Stimulated activated CD4-positive, alpha-beta T cell treated with anti-CD3 and anti-CD28 coated beads, Interleukin-4, amount 100 ng/mL, for 48 hours (primary cell): ENCODE measurements at places on chromosomes 6 and 20.

GRCh38 chr20:35021063-35021462 is 65.4 kb downstream of the MYH7B start:
- no peak for DNase-seq

- no peak for DNase-seq
Observed at GRCh38 chr6:11370191-11371018, 137.9 kb upstream of the NEDD9 start.

DNA sequence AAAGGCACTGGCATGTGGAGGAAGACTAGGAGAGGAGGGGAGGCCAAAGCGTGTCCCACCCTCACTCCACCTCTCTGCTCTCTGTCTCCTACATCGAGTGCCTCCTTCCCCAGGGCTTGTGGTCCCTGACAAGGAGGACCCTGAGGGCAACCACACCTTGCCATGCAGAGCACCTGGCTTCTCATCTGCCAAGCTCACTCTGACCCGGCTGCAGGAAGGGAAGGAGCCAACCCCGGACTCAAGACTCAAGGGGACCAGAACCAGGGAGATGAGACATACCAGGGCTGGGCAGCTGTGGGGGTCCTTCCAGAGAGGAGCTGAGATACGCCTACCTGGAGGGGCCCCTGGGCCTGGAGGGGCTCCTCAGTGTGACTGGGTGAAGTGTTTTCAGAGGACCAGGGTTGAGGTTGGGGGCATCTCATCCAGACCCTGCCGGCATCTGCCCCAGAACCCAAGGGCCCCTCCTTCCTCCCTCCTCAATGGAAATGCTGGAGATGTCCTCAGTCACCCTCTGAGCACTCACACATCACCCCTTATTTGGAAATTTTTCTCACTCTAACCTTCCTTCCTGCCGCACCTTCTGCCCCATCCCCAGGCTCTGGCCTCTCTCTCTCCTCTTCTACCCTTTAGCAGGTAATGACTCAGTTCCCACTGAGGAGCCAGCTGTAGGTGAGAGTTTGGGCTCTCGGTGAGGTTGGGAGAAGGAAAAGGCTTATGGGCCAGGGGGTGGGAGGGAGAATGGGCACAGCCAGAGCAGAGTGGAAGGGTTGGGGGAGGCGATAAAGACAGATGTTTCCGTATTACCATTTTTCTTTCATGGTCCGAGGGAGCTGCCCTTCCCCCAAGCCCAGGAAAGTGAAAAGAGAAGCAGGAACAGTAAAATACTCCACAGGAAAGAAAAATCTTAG is 32.0 kb upstream of the POU5F1 start:
- no peak for DNase-seq

DNA sequence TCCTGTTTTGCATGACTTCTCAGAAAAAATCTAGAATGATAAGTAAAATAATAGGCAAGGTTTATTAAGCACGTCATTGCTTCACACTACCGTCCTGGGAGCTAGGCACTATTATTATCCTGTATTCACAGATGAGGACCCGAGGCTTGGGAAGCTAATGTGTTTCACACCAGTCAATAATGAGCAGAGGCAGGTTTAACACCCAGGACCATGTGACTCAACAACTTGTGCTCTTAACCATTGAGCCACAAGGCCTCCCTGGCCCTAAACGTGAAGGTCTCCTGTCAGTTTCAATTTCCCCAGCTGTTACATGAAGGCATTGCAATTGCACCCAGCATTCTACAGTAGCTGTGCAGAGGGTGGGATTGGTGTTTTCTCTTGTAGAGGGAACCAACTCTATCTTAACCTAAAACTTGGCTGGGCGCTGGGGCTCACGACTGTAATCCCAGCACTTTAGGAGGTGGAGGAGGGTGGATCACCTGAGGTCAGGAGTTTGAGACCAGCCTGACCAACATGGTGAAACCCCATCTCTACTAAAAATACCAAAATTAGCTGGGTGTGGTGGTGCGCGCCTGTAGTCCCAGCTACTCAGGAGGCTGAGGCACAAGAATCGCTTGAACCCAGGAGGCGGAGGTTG is 191.2 kb downstream of the BCAS1 start:
- no peak for DNase-seq

DNA sequence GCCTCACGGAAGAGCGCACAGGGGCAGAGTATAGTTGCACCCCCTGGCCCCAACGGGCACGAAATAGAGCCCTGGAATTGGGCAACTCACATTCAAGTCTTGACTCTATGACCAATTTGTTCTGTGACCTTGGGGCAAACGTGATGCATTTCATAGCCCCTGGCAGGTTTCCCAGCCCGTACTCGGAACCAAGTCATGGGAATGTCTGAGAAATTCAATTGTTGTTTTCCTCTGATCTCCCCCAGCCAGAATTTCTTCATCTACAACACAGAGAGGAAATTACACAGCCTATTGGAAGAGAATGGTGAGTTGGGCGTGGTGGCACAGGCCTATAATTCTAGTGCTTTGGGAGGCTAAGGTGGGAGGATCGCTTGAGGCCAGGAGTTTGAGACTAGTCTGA is 322.3 kb upstream of the SULF2 start:
- no peak for DNase-seq

DNA sequence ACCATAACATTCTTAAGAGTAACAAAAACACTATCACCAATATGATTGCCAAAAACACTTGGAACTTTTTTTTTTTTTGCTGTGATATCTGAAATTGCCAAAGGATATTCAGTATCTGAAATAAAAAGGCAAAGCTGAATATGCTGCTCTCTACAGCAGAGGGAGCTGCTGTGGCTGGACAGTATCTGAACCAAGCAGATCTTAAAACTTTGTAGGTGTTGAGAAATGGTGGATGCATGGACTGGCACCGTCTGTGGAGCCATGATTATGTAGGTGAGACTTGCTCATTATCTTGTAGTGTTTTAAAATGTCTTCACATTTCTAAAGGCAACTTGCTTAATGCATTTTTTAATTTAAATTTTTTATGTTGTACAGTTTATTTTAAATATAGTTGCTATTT is 9.2 kb downstream of the PDCD2 start:
- no peak for DNase-seq

DNA sequence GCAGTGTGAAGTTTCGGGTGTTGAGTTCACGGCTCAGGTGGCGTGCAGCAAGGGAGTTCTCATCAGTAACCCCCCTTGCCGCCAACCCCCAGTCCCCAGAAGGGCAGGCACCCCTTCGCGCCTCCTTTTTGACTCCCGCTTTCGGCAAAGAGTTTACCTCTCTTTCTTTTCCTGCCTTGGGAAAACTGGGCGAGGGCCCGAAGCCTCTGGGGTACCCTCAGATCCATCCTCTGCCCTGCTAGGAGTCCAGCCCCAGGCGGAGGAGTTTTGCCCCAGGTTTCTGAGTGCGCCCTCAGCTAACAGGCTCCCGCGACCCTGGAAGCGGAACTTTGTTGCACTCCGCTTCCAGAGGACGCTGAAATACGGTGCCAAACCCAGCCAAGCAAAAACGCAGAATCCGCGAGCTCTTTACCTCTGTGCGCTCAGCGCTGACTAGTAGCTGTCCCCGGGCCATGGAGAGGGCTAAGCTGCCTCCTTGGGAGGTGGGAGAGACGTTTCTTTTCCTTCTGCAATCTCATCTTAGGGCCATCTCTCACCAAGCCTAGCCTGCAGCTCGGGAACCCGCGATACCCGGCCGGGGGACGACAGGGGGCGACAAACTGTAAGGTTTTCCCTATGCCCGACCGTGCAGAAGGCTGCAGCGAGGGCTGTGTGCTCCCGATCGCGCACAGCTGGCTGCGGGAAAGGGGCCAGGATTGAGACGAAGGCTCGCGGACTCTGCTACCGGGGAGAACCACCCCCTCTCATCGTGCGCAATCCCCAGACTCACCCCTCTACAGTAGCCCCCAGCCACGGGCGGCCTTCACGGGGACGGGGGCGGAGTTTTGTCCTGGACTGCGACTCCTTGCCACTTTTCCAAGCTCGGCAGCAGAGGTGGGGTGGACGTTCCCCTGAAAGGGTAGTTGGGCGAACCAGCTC is 2.7 kb upstream of the PAX1 start:
- DNase-seq = peak; percentile 56

DNA sequence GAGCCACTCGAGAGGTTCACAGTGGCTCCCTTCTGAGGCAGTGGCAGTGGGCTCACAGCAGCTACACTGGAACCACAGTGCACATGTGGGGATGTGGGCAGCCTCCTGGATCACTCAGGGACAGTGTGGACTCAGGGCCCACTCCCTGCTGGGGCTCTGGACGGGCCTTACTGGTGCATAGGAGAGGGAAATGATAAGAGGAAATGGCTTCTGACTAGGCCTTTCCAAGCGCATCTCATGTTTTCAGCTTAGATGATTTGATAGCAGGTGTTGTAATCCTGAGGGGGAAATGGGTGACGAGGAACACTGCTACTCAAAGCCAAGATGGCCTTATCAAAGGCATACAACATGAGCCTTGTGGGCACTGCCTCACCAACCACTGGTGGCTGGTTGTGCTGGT is 44.0 kb downstream of the PANK2 start:
- DNase-seq = no peak

GRCh38 chr6:134295953-134296553 is 21.9 kb downstream of the SGK1 start:
- no peak for DNase-seq

DNA sequence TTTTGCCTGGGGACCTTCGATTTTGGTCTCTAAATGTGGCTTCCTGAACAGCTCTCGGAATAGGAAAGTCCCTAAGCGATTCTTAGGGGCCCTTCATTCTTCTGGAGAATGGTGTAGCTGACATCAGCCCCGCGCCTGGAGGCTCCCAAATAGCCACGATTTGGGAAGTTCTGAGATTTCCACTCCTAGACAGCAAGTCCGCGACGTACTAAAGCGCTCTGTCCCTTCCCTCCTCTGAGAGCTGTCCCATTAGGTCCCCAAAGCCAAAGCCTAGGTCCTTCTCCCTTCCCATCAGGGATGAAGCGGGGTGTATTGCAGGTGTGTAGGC is 756 bp downstream of the MOXD1 start:
- no peak for DNase-seq

GRCh38 chr6:162581988-162582780 is 145.4 kb downstream of the PRKN start:
- DNase-seq = no peak

DNA sequence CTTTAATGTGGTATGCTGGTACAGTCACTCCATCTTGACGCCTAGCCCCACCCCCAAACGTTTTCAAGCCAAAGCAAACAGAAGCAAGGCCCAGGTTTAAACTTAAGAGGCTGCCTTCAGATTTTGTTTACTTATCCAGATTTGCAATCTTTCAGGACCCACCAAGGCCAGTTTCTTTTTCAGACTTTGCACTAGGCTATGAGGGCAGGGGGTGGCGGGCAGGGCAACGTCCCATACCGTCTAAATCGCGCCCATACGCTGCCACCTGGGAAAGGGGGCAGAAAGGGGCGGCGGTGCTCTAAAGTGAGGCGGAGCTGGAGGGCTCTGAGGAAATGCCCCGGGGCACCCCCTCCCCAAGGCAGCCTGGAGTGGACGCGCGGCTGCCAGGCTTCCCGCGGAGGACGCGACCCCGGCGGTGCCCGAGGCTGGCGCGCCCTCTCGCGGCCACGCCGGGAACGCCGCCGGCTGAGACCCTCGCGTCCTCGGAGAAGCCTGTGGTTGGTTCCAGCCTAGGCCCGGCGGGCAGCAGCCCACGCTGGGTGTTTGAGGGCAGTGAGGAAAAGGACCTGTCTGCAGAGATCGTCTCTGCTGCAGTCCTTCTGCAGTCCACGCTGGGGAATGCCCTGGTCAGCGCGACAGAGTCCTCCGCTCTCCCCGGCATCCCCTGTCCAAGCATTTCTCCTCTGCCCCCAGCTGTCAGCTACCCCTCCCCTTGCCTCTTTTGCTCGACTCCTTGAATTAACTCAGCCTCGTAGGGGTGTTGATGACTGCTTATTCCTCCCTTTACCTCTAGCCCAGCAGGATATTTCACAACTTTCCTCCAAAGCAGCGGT is 129.2 kb upstream of the PRND start:
- DNase-seq = peak; percentile 56

DNA sequence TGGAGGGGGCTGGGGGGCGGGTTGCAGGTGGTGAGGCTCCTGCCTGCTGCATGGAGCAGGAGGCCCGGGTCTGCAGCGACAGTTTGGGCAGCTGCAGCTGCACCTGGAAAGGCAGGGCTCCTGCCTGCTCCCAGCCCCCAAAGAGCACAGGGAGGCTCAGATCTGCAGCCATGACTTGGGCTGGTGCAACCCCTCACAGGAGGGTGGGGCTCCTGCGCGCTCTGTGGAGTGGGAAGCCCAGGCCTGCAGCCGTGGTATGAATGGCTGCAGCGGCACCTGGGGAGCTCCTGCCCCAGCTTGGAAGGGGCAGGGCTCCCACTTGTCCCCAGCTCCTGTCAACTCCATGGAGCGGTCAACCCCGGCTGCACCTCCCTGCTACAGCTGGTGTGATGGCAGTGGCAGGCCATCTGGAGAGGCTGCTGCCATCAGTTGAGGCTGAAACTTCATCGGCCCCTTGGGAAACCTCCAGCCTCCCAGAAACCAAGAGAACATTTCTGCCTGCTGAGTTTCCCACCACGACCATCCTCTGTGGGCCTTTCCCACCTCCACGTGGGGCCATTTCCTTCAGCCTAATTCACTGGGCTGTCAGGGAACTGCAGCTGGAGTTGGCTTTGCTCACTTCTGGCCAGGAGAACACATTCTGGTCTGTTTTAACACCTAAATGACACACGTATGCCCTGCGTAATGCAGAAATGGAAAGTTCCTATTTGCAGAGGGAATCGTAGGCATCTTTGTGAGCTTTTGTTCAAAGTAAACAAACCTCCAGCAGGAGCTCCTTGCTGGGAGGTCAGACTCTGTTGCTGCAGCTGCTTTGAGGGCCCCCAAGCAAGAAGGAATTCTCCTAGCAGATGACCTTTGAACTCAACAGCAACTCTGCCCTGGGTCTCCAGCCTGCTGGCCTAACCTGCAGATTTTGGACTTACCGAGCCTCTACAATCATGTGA is 429.0 kb downstream of the PREX1 start:
- no peak for DNase-seq

DNA sequence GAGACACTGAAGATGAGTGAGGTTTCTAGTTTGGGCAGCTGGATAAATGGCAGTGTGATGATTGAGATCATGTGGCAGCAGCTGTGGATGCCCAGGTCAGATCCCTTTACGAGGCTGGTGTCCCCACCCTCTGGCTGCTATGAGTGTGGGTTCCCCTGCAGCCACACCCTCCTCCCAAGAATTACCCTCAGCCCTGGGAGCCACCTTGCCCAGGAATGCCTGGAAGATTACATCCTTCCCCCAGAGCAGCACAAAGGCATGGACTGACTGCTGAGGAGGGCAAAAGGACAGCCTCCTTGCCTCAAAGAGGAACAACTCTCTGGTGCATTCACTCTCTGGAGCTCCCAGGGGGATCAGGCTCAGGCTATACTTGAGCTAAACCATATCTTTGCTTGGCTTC is 15.0 kb upstream of the PKHD1 start:
- DNase-seq = no peak

DNA sequence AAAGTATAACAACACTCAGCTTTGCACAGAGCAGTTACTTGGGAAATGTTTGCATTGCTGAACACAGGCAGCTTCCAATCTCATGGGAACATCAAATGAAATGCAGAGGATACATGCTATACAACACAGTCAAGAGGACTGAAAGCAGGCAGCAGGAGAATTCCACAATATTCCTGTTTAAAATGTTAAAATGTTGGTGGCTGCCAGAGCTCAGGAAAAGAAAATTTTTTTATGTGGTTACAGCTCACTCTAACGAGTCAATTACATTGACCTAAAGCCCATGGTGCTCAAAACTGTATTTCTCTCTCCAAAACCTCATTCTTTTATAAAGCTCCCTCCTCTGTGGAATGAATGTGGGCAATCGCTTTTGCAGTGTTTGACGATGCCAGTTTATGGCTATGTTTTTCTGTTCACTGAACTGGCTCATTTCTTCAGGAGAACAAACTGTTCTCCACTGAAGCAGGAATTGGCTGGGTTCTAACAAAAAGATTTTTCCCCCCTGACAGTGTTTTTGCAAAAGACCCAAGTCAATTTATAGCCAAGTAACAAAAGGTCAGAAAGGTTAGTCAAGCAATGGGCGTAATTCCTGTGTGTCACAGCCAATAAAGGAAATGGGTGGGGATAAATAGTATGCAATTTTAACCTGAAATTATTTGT is 69.0 kb downstream of the ZHX3 start:
- DNase-seq = no peak
